NCI-H774 (cell line): ENCODE measurements at places on chromosomes 7 and 10.

- no peak for DNase-seq
Observed at GRCh38 chr7:123282181-123282580, 82.4 kb upstream of the SLC13A1 start.

DNA sequence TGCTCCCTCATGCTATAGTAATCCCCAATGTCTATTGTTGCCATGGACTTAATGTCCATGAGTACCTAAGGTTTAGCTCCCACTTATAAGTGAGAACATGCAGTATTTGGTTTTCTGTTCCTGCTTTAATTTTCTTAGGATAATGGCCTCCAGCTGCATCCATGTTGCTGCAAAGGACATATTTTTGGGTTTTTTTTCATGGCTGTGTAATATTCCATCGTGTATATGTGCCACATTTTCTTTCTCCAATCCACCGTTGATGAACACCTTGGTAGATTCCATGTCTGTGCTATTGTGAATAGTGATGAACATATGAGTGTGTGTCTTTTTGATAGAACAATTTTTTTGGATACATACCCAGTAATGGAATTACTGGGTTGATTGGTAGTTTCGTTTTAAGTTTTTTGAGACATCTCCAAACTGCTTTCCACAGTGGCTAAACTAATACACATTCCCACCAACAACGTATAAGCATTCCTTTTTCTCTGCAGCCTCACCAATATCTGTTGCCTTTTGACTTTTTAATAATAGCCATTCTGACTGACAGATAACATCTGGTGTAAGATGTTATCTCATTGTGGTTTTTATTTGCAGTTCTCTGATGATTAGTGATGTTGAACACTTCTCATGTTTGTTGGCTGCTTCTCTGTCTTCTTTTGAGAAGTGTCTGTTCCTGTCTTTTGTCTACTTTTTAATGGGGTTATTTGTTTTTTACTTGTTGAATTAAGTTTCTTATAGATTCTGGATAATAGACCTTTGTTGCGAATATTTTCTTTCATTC, 68.8 kb upstream of the IFRD1 start:
- DNase-seq, result no peak

- DNase-seq, result peak; percentile 11
Observed at GRCh38 chr10:52644373-52645186, 128.0 kb downstream of the MBL2 start.

- no peak for DNase-seq
Observed at GRCh38 chr7:511476-512145, 8.0 kb downstream of the PDGFA start.

- DNase-seq, result no peak
Observed at GRCh38 chr10:93913706-93914105, 19.9 kb downstream of the SLC35G1 start.

DNA sequence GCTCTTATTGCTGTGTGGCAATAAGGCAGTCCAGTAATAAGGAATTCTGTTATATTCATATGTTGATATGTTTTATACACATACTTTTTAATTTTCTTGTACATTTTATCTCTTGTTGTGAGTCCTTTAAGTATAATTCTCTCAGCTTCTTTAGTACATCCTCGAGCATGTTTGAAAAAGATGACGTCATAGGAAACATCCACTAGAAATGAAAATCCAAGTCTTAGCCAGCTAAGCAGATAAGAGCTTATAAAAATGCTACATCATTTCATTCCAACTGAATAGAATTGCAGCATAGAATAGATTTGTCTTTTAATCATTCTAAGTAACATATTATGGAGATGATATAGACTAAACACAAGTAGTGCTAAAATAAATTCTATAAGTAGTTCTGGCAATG, 283.7 kb upstream of the FZD1 start:
- DNase-seq, result no peak

DNA sequence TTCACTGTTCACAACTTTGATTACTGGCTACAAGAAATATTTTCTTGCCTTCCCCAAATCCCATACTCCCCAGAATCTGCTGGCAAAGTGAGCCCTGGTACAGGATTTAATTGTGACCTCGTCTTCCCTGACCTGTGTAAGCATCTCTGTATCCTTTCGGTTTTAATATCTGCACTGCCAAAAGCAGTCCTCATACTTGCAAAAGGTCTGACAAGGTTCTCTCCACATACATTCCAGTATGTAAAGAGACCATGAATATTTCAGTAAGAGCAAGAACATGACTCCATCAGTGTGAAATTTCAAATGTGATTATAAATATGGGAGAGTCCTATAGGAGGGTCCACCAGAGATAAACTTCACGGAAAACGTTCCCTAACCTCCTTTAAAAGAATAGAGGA, 134.0 kb upstream of the TCF7L2 start:
- DNase-seq, result no peak

GRCh38 chr7:67690700-67691099, 694.1 kb downstream of the TYW1 start:
- no peak for DNase-seq

GRCh38 chr7:21370283-21370982, 57.5 kb upstream of the SP4 start:
- DNase-seq, result peak; percentile 74

GRCh38 chr10:69179089-69179742, 818 bp upstream of the SUPV3L1 start:
- DNase-seq, result peak; percentile 45

DNA sequence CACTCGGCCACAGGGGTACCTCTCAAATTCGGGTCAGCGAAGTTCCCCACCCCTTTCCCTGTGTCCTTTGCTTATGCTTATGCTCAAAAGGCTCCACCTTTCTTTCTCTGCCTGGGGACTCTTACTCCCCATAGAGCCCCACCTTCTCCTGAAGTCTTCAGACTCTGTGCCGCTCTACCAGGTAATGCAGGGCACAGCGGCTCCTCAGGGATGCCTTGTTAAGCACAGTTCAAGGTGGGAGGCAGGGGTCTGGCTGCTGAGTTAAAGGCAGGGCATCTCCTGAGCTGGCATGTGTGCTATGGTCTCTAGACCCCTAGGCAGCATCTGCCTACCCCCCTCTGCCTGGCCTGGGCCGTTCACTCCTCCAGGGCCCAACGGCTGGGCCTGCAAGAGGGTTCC, 3.0 kb upstream of the CXCL12 start:
- DNase-seq, result no peak

GRCh38 chr10:129915526-129916378, 48.3 kb downstream of the EBF3 start:
- no peak for DNase-seq

DNA sequence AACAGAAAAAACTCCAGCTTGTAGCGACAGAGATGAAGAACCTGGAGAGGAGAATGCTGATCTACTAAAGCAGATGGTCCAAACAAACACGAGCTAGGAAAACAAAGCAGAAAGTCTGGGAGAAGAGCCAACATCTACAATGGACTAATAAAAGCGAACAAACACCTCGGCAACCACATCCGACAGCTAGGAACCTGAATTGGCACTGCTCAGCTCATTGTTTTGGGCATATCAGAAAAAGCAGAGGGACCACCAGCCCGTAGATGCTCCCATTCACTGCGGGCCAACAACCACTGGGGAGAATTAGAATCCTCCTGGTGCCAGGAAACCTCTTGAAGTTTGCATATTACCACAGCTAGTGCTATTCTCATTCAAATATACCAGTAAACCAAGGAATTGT, 204.7 kb downstream of the NXPH1 start:
- peak; percentile 97 for DNase-seq

DNA sequence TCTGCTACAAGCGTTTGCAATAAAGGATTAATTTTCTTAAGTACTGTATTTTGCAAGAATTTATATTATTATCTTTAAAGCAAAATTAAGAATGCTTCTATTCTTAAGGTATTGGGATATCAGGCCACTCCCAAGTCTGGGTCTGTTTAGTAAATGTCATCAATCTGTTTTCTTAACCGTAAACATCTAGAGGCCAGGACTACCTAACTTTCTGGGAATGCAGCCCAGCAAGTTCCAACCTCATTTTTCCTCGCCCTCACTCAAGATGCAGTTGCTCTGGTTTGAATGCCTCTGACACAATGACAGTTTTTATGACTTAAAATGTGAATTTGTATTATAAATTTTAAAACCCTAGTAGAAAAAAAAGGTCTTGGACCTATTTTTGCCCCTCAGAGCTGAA, 143.5 kb downstream of the INHBA start:
- DNase-seq, result no peak

GRCh38 chr10:18294633-18295032, 154.4 kb downstream of the CACNB2 start:
- no peak for DNase-seq

- DNase-seq, result no peak
Observed at GRCh38 chr10:71638064-71638821, 81.3 kb downstream of the C10orf105 start.

- no peak for DNase-seq
Observed at GRCh38 chr7:158026636-158027265, 560.9 kb downstream of the PTPRN2 start.

DNA sequence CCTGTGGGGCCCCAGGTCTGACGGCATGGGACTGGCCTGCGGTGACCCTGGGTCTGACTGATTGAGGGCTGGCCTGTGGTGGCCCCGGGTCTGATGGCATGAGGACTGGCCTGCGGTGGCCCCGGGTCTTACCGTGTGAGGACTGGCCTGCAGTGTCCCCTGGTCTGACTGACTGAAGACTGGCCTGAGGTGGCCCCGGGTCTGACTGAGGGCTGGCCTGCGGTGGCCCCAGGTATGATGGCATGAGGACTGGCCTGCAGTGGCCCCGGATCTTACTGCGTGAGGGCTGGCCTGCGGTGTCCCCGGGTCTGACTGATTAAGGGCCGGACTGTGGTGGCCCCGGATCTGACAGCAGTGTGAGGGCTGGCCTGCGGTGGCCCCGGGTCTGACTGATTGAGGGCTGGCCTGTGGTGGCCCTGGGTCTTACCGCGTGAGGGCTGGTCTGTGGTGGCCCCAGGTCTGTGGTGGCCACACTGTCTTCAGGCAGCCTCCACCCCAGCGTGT, 10.9 kb downstream of the JAKMIP3 start:
- no peak for DNase-seq

DNA sequence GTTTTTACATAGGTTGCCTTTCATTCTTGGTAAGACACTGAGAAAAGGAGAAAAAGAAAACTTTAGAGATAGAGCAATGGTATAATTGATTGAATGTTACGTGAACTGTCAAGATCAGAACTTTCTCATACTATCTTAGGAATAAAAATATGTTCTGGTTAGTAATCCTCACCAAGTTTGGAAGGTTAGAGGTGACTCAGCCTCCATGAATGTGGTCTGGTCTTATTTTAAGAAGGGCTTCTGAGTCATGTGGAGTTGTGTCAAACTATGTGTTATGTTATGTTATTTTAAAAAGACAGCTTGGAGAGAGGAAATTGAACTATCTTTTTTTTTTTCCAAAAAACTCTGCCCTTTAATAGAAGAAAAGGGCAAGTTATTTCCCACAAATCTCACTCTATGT, 458.6 kb upstream of the KLF6 start:
- no peak for DNase-seq

DNA sequence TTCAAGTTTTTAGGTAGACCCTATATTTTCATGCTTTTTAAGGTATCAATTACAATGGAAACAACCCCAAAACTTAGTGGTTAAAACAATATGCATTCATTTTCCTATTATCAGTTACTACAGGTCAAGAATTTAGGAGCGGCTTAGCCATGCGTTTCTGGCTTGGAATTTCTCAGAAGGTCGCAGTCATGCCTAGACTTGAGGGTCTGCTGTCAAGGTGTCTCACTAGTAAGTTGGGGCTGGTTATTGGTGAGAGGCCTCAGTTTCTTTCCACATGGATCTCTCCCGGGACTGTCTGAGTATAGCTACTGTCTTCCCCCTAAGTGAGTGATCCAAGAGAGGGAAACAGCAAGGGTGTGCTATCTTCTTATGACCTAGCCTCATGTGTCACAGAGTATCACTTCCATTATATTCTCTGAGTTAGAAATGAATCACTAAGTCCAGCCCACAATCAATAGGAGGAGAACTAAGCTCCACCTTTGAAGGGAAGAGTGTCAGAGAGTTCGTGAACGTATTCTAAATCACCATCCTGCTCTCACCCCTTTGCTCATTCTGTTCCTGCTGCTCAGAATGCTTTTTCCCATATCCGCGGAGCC, 80.5 kb downstream of the RTKN2 start:
- no peak for DNase-seq

DNA sequence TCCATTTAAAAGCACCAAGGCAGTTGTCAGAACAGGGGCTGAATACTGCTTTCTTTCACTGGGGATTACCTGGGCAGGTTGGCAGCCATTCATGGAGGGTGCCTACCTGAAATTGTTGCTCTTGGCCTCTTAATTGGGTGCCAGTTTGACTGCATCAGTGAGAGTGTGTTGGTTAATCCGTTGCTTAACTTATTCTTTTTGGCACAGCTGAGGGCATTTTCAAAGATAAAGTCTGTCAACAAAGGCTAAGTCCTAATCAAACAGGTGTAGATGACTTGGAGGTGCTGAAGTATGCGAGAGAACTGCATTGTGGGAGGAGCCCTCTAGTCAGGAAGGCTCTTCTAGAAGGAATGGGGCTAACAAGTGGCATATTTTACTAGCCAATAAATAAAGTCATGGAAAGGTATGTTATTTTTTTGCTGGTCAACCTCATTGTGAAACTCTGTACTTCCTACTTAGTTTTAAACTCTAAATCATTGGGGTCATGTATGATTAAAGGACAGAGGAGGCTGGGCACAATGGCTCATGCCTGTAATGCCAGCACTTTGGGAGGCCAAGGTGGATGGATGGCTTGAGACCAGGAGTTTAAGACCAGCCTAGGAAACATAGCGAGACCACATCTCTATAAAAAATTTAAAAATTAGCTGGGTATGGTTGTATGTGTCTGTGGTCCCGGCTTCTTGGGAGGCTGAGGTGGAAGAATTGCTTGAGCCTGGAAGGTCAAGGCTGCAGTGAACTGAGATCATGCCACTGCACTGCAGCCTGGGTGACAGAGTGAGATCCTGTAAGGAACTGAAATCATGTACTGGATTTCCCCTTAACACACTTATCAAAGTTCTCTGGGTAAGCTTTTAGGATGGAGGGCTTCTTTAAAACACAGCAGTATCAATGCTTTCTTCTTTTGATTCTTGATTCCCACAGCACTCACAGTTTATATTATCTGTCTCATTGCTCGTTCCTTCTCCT, 134.1 kb downstream of the LRMDA start:
- no peak for DNase-seq

DNA sequence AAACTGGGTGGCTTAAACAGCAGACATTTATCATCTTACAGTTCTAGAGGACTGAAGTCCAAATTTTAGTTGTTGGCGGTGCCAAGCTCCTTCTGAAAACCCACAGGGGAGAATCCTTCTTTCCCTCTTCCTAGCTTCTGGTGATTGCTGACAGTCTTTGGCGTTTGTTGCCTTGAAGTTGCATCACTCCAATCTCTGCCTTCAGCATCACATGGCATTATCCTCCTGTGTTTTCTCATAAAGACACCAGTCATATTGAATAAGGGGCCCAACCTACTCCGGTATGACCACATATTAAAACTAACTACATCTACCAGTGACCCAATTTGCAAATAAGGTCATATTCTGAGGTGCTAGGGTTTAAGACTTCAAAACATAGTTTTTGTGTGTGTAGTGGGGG, 472.1 kb upstream of the IGFBP3 start:
- no peak for DNase-seq

- DNase-seq, result no peak
Observed at GRCh38 chr10:89279421-89279869, 22.4 kb upstream of the IFIT2 start.

GRCh38 chr10:18610517-18610916, 40.9 kb downstream of the NSUN6 start:
- no peak for DNase-seq

GRCh38 chr7:43856996-43857395, 12.3 kb downstream of the MRPS24 start:
- no peak for DNase-seq
